Activated CD4-positive, alpha-beta memory T cell treated with anti-CD3 and anti-CD28 coated beads for 36 hours (primary cell): ENCODE measurements at places on chromosomes 12 and 14.
A peak's percentile ranks its signal among the peaks of the same experiment; 100 is the strongest.

DNA sequence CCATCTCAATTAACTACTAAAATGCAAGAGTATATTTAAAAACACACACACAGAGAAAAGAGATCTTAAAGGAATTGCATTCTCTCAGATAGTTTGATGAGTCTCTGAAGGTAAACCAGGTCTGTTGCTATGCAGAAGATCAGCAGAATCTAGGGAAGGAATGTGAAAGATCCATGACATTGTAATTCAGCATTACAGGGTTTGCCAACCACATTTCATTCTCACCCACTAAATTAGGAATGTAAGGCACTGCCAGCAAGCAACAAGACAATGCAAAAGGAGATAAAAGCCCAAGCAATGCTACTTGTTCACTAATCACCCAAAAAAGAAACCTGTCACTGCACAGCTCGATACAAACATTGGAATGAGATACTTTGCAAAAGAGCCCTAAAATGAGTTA lies 106.3 kb downstream of the LRIG3 start:
- no peak for DNase-seq

DNA sequence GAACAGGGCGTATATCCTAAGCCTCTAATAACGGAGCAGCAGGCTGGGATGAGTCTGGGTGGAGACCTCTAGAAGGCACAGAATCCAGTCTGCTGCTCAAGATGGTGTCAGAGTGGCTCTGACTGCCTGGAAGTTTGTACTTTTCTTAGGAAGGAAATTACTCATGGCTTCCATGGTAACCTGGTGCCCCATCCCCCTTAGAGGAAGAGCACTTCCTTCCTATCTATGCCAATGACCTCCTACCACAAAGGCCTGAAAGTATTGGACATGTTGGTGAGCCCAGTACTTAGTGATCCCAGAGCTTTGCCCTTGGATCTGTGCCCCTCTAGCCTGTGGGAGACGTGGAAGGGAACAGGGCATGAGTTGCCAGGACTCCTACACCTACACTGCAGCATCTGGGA lies 1.5 kb downstream of the BATF start:
- DNase-seq: peak; percentile 72

GRCh38 chr12:26799741-26800140 lies 33.3 kb downstream of the ITPR2 start:
- DNase-seq: no peak

- no peak for DNase-seq
Observed at GRCh38 chr12:24913130-24913529, 35.8 kb downstream of the BCAT1 start.

DNA sequence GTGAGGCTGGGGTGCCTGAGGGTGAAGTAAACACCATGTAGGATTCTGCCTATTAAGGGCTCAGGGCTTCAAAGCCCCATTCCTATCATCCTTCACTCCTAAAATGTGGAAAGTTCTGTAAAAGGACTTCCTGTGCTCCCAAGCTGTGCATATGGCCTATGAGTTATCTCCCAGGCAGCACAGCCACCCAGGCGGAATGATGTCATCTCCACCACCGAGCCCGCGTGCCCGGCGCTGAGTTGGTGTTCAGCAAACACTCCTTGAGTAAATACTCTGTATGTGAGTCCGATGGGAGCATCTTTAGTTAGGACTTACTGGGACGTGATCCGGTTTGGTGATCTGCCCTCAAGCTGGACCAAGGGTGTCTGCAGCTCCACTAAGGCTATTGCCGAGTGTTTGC lies 437.3 kb downstream of the MED13L start:
- no peak for DNase-seq

DNA sequence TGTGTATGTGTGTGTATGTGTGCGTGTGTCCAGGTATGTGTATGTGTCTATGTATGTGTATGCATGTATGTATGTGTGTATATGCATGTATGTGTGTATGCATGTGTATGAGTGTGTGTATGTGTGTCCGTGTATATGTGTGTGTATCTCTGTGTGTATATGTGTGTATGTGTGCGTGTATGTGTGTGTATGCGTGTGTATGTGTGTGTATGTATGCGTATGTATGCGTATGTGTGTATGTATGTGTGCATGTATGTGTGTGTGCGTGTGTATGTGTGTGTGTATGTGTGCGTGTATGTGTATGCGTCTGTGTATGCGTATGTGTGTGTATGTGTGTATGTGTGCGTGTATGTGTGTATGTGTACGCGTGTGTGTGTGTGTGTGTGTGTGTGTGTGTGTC lies 31.6 kb downstream of the CHST11 start:
- no peak for DNase-seq

GRCh38 chr12:14395074-14395778 lies 29.7 kb downstream of the ATF7IP start:
- DNase-seq: no peak

GRCh38 chr12:132061641-132062430 lies 82.3 kb downstream of the DDX51 start:
- DNase-seq: no peak

GRCh38 chr12:25557830-25558436 lies 4.8 kb upstream of the LMNTD1 start:
- DNase-seq: no peak

GRCh38 chr12:92030618-92031017 lies 115.0 kb downstream of the BTG1 start:
- DNase-seq: peak; percentile 69

DNA sequence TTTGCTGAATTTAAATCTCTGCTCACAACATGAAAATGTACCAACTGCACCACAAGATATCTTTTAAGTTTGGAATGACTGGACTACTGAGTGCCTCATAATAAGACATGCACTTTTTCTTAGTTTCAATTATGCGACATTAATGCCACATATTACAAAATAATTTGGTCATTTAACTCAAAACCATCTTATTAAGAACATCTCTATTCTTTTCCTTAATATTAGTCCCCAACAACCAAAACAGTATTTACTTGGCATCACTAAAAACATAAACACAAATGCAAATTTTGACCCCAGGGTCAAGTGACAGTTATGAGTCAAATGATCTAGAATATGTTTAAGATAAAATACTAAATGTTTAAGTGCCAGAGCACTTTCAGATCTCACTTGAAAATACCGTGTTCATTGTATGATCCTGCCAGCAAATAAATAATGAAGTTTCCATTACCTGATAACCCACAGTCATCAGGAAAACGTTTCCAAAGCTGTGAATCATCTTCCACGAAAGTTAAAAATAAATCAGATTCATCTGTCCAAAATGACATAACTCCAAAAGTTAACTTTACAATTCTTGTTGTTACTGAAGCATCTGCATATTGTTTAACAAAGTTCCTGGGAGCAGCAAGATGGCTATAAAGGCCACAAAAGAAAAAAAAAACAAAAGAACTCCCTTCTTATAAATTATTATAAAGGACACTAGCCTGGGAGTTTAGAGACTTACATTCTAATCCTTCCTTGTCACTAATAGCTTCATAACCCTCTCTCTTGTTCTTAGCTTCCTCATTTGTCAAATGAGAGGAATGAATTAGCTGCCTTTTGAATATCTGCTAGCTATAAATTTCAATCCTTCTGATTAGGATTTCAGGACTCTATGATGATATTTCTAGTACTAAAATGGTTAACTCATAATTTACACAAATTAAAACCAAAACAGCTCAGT lies 30.5 kb upstream of the AP4S1 start:
- DNase-seq: no peak

DNA sequence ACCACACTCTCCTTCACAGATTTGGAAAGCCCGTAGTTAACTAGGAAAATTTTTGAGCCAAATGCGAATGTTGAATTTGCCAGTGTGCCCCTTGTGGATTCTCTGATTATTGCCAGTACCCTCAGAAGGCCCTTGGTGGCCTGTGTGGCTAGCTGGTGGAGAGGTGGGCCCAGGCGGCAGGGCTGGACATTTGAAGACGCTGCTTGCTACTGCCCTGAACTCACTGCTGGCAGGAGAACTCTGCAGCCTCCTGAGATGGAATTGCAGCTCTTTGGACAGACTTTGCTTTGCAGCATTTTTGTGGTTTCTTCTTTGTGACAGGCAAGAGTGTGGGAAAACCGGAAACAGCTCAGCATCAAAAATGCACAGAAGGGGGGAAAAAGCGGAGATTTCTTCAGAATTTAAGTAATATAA lies 97.6 kb downstream of the TGFB3 start:
- no peak for DNase-seq

GRCh38 chr12:133010657-133011297 lies 24.6 kb downstream of the ZNF26 start:
- DNase-seq: no peak

GRCh38 chr14:80538633-80539375 lies 327.5 kb upstream of the DIO2 start:
- no peak for DNase-seq

- DNase-seq: no peak
Observed at GRCh38 chr12:115207216-115207915, 523.4 kb upstream of the TBX3 start.

GRCh38 chr14:89773151-89773550 lies 181.4 kb downstream of the EFCAB11 start:
- no peak for DNase-seq

DNA sequence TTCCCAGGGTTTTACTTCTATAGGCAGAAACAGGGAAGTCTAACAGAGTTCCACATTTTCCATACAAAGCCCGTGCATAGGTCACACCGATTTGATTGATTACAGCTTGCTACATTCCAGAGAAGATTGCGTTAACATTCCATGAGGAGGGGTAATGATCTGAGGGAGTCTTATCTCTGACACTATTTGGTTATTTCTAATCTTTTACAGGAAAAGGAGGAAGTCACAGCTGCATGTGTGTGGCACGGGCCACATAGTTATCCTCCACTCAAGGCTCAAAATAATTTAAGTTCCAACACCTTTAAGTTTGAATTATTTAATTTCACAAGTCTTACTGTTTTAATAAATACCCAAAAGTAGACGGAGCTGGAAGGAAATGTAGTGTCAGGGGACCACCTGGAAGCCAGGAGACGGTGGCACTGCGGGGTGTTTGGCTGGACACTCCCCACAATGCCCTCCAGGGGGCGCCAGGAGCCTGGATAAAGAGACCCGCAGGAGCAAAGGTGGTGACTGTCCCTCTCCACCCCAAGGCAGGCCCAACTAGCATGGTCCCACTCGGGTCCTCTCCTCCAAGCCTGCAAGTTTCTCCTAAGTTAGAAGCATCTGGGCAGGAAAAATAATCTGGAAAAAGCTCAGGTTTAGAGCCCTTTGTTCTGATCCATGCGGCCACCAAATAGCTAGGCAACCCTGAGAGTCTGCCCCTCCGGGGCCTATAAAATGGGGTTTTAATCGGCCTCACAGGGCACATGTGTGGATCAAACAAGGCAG lies 20.2 kb downstream of the KRT8 start:
- DNase-seq: peak; percentile 87
